ENCODE measurements at places on chromosomes 1 and 21.

- no peak for DNase-seq
Observed at GRCh38 chr1:182869241-182869666, 30.1 kb downstream of the DHX9 start.

DNA sequence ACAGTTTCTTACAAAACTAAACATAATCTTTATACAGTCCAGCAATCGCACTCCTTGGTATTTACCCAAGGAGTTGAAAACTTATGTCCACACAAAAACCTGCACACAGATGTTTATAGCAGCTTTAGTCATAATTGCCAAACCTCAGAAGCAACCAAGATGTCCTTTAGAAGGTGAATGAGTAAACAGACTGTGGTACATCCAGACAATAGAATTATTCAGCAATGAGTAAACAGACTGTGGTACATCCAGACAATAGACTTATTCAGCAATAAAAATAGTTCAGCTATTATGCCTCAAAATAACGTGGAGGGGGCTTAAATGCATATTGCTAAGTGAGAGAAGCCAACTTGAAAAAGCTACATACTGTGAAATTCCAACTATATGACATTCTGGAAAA, 87.0 kb upstream of the GALNT2 start:
- DNase-seq, result no peak

GRCh38 chr1:203451836-203452784, 23.5 kb upstream of the PRELP start:
- no peak for DNase-seq

- DNase-seq, result no peak
Observed at GRCh38 chr1:2115702-2116341, 65.6 kb downstream of the PRKCZ start.

DNA sequence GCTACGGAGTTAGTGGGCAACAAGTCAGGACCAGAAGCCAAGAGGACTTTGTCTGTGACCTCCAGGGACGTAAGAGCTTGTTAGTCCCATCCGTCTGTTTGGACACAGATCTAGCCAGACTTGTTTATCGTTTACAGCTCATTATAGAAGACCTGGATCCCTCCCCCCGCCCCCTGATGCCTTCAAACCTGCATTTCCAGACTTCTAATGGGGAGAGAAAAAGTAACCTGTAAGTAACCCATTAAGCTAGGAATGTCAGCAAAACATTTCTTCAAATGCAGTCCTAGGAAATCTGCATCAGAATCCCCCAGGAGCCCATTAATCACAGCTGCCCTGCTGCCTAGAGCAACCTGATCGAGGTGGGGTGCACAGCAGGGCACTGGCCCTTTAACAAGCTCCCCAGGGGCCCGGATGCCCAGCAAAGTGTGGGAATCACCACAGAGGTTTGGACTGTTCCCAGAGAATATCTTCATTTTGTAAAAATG, 1.4 kb upstream of the MAD2L2 start:
- DNase-seq, result no peak

- DNase-seq, result no peak
Observed at GRCh38 chr1:41661428-41662060, 177.1 kb upstream of the EDN2 start.

- DNase-seq, result no peak
Observed at GRCh38 chr1:228307218-228308023, 99.2 kb downstream of the TRIM11 start.

GRCh38 chr1:59360170-59360569, 63.3 kb downstream of the FGGY start:
- DNase-seq, result no peak

DNA sequence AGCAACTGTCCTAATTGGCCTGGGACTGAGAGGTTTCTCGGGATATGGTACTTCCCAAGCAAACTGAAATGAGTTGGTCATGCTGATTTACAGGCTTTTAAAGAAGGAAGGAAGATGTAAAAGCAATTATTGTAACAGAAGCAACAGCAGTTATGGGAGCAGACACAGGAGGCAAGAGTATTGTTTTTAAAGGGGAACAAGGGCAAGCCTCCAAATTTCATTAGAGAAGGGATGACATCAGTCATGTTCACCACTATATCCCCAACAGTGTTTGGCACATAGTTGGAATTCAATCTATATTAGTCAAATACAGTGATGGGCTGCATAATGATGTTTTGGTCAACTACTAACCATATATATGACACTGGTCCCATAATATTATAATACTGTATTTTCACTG, 46.0 kb upstream of the JUN start:
- no peak for DNase-seq

- DNase-seq, result no peak
Observed at GRCh38 chr1:158078569-158079080, 85.2 kb downstream of the KIRREL1 start.

DNA sequence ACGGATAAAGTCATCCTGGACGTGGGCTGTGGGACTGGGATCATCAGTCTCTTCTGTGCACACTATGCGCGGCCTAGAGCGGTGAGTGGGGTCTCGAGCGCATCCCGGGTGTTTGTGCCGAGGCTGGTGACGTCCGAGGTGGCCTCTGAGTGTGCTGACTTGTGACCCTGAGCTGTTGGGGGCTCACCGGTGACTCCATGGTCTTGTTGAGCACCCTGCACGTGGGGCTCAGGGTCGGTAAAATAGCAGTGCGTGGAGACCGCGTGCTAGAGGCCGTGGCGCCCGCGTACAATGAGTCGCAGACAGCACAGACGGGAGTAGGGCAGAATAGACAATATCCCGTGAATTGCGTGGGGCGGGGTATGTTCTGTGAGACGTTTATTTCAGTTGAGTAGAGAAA, 13.1 kb downstream of the PRMT2 start:
- no peak for DNase-seq

- DNase-seq, result no peak
Observed at GRCh38 chr1:184258525-184258924, 128.3 kb upstream of the C1orf21 start.
